ENCODE measurements at places on chromosomes 3 and 15.
A peak's percentile ranks its signal among the peaks of the same experiment; 100 is the strongest.

DNA sequence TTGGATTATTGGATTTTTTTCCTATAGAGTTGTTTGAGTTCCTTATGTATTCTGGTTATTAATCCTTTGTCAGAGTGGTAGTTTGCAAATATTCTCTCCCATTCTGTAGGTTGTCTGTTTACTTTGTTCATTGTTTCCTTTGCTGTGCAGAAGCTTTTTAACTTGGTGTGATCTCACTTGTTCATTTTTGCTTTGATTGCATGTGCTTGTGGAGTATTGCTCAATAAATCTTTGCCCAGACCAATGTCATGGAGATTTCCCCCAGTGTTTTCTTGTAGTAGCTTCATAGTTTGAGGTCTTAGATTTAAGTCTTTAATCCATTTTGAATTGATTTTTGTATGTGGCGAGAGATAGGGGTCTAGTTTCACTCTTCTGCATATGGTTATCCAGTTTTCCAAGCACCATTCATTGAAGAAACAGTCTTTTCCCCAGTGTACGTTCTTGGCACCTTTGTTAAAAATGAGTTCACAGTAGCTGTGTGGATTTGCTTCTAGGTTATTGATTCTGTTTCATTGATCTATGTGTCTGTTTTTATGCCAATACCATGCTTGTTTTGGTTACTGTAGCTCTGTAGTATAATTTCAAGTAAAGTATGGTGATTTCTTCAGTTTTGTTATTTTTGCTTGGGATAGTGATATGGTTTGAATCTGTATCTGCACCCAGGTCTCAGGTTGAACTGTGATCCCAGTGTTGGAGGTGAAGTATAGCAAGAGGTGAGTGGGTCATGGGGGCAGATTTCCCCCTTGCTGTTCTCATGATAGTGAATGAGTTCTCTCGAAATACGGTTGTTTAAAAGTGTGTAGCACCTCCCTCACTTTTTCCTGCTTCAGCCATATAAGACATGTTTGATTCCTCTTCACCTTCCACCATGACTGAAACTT is 46.1 kb upstream of the TNFSF10 start:
- DNase-seq: no peak

- DNase-seq: no peak
Observed at GRCh38 chr3:55161231-55161630, 233.4 kb upstream of the LRTM1 start.

- peak; percentile 10 for DNase-seq
Observed at GRCh38 chr3:155872904-155873646, 2.6 kb downstream of the GMPS start.

DNA sequence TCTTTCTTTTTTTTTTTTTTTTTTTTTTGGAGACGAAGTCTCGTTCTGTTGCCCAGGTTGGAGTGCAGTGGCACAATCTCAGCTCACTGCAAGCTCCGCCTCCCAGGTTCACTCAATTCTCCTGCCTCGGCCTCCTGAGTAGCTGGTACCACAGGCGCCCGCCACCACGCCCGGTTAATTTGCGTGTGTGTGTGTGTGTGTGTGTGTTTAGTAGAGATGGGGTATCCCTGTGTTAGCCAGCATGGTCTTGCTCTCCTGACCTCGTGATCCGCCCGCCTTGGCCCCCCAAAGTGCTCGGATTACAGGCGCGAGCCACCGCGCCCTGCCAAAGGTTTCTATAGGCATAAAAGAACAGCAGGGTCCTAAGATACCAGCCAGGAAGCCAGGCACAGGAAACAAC is 261.0 kb upstream of the CCDC54 start:
- DNase-seq: no peak

DNA sequence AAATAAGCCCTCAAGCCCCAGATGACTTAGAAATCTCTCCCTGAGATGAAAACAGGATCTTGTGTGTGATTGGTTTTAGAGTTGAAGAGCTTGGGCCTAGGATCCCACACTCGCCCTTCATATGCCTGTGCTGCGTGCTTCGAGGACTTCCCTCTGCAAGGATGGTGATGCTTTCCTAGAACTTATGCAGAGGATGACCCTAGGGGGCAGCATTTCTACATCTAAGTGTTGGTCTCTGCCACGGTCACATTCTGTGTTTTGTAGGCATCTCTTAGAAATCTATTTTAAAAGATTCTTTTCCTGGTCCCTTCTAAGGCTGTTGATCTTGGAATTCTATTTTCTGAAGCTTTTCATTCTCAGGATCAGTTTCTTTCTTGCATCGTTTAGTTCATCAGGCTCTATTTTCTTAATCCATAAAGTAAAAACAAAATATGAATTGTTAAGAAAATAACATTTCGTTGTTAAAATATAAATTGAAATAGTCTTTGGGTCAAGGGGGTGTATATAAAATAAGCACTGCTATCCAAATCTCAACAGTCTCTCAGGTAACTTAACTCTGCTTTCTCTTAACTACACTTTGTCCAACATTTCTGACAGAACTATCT is 45.7 kb downstream of the WDR76 start:
- DNase-seq: peak; percentile 51

- no peak for DNase-seq
Observed at GRCh38 chr3:21599890-21600289, 151.1 kb downstream of the ZNF385D start.

DNA sequence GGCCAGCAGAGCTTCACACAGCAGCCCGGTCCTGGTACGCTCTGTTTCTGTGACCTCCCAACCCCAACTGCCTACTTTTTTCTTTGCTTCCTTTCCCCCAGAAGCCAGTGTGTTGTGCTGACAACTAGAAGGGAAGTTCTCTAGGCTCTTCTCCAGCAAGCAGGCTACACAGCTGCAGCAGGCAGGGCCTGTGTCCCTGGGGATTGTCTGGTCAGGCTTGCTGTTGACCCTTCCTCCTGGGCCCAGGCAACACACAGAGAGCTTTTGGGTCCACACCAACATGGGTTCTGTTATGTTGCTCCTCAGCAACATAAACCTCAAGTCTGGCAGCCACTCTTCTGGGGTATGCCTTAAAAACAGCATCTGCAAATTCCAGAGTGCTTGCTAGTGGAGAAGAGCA is 36.2 kb upstream of the TSPAN3 start:
- DNase-seq: no peak

DNA sequence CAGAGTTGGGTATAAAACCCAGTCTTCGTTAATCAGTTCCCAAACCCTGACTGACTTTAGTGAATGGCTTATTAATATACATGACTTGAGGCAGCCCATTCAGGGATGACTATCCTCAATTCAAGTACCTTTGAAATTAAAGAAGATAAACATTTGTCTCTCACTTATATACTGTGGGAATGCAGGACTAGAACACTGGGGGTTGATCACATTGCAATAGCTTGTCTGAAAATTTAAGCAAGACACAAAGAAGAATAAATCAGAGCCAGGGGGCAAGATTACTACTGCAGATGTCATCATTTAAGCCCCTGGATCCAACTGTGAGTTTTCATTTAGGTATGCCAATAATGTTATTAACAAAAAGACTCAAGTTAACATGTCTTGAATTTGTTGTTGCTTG is 647.7 kb downstream of the ZPLD1 start:
- no peak for DNase-seq

DNA sequence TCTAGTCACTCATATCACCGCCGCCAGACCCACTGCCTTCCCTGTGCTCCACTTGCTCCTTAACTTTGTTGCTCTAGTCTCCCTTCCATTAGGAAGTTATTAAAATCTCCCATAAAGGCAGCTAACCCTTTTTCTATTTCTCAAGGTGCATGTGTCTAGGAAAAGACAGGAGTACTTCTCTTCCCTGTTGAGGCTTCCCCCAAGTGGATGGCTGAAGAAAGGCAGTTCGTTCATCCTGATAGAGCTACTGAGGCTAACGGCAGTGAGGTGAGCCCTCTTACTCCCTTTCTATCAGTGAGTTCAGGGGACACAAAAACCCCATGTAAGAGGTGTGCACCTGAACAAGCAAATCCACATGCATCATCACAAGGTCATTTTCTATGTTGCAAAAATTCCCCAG is 397.8 kb downstream of the IGSF11 start:
- DNase-seq: peak; percentile 48

DNA sequence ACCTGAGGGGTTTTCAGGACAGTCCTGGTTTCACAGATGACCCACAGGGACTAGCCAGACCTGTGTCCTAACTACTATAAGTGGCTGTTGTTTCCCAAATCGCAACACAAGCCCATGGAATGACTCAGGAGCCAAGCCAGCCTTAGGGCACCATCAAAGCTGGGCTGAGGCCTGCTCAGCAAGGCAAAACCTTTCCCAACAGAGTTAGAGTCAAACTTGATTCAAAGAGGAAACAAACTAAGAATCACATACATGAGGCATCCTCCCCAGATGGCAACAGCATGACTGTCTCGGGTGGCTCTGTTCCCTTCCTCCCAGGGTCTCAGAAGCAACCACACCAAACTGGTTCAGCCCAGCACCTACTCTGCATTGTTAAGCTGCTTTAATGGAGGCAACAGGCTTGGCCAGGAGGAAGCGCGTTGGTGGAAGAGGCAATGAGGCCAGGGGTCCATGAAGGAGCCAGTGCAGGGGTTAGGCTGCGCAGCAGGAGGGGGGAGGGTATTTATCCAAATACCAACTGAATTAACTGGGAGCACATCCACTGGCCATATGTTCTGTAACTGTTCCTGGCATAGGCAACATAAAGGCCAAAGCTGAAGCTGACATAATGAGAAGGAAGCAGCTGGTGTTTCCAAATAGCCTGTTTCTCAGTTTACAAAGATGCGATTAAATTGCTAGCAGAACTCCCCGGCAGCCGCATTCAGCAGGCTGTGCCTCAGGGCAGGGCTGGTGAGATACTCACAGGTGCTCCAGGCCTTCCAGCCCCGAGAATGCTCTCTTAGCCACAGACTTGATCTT is 102.4 kb downstream of the LRIG1 start:
- DNase-seq: no peak

DNA sequence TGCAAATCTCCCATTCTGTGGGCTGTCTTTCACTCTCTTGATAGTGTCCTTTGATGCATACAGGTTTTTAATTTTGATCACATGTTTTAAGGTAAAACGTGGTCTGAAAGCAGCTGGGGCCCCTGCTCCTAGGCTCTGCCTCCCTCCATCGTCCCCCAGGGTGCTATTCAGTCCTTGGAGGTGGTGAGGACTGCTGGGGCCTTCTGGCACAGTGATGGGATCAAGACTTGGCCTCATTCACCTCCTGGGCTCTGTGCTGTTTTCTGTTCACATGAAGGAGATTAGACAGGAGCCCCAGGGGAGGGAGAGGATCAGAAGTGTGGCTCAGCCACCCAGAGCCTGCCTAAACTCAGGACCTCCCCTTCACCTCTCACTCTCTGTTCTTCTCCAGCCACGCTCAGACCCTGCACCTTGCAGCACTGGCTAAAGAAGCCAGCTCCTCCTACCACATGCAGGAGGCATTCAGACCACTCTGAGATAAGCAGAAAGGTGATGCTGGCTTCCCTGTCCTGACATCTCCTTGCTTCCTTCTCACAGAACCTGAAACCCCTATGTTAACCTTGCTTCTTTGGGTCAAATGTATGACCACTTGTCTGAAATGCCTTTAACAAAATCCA is 43.9 kb downstream of the PAQR5 start:
- DNase-seq: no peak

GRCh38 chr15:100778831-100779288 is 100.8 kb upstream of the ALDH1A3 start:
- no peak for DNase-seq

GRCh38 chr3:114510201-114510600 is 216.4 kb downstream of the TIGIT start:
- DNase-seq: no peak

DNA sequence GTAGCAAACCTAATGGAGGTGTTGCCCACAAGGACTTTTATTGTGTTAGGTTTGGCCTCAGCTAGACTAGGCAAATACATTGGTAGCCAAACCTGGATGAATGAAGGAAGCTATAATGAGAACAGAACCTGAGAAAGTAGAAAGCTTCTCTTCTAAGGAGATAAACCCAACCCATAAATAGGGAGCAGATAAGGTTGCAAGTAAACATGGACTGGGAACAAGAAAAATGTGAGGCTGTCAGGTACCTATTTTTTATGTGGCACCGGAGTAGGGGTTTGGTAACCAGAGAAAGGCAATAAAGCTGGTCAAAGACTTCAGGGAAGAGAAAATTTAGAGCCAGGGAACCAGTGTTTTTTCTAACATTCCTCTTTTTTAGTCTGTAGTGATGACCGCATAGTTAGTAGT is 25.0 kb downstream of the ZNF654 start:
- no peak for DNase-seq

DNA sequence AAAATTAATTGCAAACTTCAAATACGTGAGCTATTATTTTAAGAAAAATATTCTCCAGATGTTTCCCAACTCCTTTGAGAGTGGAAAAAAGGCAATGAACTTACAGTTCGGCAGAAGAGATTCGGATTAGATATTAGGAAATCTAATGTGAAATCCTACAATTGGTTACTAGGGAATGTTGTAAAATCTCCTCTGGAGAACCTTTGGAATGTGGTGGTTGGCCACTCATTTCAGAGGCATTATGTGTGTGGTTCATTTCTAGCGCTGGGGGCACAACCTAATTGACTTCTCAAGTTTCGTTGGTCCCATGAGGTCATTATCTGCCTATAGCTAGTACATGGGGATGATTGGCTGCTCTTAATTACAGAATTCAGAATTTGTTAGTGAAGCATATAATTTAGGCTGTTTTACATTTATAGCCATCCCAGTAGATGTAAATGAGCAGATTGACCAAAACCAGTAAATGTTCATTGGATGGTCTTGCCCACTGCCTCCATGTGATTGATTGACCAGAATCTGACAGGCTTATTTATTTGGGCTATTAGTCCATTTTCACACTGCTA is 34.6 kb upstream of the CMSS1 start:
- DNase-seq: no peak

DNA sequence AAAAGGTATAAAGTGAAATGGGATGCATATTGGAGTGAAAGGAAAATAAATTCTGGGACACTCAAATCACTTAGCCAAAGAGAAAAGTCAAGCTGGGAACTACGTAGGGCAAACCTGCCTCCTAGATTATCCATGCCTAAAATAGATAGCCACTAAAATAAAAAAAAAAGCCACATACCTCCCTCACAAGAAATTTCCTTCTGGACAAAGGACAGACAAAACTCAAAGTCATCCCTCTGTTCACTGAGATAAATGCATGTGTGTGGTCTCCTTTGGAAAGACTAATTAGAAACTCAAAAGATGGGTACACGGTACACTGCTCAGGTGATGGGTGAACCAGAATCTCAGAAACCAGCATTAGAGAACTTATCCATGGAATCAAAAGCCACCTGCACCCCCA is 65.2 kb upstream of the MME start:
- DNase-seq: peak; percentile 5
